ENCODE measurements at places on chromosomes 11 and 22. TPM values are rescaled to one million over a fixed set of nuclear protein-coding genes. Genes with fewer than 3 reads are reported as not detected.

Gene CD81
- 264 TPM for total RNA-seq

Gene KRTAP5-7
- not detected for total RNA-seq

Gene LRRC55
- total RNA-seq, result 0.21 TPM

Gene SERPIND1
- 1.3 TPM for total RNA-seq

Gene ELFN2
- 0.11 TPM for total RNA-seq

Gene IGLL1
- total RNA-seq, result not detected

Gene CDON
- total RNA-seq, result 17.3 TPM

Gene PTGDR2
- total RNA-seq, result 0.09 TPM

Gene SULT4A1
- 2.2 TPM for total RNA-seq

Gene ARHGAP42
- total RNA-seq, result 135 TPM

Gene OLFML1
- total RNA-seq, result 0.35 TPM

Gene C11orf91
- total RNA-seq, result not detected

Gene NNMT
- not detected for total RNA-seq

Gene C11orf87
- 0.49 TPM for total RNA-seq

Gene MEI1
- total RNA-seq, result 17.8 TPM

Gene DEFB131B
- not detected for total RNA-seq

Gene MAJIN
- total RNA-seq, result not detected

Gene LBHD1
- 11.6 TPM for total RNA-seq

Gene GATD1
- 62.2 TPM for total RNA-seq
